ENCODE measurements at places on chromosomes 7 and 10.
A peak's percentile ranks its signal among the peaks of the same experiment; 100 is the strongest.

DNA sequence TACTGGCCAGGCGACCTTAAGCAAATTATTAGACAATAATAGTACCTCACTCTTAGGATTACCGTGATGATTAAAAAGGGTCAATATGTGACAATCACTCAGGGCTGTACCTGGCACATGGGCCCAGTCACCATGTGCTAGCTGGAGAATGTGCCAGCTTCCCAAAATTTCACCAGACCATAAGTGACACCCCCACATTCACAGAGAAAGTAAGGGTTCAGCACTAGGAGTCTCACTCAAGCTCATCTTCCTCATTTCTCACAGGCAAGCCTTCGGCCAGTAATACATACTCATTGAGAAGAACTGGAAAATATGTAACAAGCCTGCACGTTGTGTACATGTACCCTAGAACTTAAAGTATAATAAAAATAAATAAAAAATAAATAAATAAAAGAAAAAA is 22.4 kb upstream of the C10orf71 start:
- no peak for DNase-seq

DNA sequence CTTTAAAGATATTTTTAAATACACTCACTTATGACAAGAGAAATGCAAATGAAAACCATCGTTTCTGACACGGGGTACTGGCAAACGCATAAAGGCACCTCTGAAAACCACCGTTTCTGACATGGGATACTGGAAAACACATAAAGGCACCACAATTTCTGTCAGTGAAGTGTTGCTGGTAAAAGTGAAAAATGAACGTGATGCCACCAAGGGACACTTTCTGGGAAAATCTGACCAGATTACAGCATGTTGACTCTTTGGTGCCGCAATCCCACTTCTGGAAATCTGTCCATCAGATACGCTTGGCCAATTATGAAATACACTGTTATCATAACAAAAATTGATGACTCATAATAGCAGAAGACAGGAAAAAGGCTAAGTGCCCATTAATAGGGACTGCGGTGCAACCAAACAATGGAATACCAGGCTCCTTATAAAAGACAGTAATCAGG is 131.7 kb downstream of the ZMYND11 start:
- no peak for DNase-seq

- no peak for DNase-seq
Observed at GRCh38 chr10:24694086-24694485, 29.6 kb downstream of the ARHGAP21 start.

GRCh38 chr7:82904871-82905270 is 257.8 kb downstream of the PCLO start:
- no peak for DNase-seq

DNA sequence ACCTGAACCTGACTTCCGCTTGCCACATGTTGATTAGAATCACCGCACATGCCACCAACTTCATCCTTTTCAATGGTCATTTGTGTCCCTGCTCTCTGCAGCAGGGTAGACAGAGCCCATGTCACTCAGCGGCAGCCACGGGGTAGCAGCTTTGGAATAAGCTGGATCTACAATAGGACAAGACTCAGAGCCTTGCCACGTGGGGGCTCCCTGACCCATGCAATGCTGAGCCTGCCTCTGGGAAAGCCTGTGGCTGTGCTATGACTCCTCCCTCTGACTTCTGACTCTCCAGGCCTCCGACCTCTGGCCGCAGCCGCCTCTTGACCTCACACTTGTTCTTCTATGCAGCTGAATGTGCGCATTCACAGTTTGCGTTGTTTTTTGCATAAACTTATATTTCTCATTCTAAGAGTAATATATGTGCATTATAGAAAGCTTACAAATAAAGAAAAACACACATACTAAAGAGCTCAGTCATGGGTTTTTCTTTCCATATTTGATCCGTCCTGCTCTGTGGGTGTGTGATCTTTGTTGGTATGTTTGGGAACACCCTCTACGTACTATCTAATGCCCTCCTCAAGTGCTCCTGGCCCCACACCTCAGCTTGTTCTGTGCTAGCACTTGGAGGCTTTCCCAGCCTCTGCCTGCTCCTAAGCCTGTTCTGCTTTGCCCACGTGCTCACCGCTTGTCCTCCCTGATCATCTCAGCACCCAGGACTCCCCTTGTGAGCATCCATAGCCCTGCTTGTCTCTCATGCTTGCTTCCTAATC is 198.0 kb upstream of the MKI67 start:
- DNase-seq, result no peak

GRCh38 chr7:50782375-50783208 is at the start of gene GRB10:
Gene GRB10, minus strand, starts transcription at chr7:50782896. Its CDS starts 50,574 bp downstream, at chr7:50732322.
- no peak for DNase-seq

GRCh38 chr10:79939969-79940368 is 8.9 kb downstream of the SFTPD start:
- DNase-seq, result no peak

GRCh38 chr10:35545878-35546590 is 59.1 kb upstream of the GJD4 start:
- peak; percentile 10 for DNase-seq

GRCh38 chr10:51585742-51586141 is 113.7 kb downstream of the CSTF2T start:
- DNase-seq, result no peak

- DNase-seq, result no peak
Observed at GRCh38 chr7:152923711-152924110, 164.2 kb downstream of the ACTR3B start.

GRCh38 chr10:125846894-125847293 is 23.5 kb downstream of the BCCIP start:
- DNase-seq, result no peak

DNA sequence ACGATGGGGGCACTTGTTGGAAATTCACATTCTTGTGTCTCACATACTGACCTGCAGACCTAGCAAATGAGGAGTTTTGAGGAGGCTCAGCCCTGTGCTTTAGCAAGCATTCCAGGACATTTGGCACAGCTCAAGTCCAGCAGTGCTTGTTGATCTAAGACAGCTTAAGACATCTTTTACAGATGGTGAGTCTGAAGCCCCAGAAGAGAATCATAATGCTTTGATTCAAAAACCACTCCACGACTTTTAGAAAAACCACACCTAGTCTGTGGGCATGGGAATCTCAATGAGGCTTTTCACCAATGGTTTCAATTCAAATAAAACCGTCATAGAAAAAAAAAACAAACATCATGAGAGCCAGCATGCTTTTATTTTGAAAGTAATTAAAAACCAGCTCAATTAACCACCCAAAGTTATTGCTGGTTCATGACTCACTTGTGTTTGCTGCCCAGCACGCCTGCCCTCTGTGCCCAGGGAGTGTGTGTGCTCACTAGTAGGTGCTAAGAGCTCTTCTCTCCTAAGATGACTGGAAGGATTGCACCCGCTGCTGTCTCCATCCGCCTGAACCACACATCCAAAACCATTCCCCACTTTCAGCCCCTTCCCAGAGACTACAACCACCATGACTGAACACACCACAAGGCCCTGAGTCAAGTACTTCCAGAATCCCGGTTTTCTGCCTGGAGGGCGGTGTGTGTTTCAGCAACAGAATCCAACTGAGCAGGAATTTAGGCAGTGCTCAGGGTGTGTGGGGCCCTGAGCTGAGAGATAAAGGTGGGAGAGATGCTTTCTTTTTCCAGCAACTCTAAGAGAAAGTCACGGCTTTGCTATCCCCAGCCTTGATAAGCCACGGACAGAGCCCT is 130.2 kb upstream of the ADAM12 start:
- no peak for DNase-seq

DNA sequence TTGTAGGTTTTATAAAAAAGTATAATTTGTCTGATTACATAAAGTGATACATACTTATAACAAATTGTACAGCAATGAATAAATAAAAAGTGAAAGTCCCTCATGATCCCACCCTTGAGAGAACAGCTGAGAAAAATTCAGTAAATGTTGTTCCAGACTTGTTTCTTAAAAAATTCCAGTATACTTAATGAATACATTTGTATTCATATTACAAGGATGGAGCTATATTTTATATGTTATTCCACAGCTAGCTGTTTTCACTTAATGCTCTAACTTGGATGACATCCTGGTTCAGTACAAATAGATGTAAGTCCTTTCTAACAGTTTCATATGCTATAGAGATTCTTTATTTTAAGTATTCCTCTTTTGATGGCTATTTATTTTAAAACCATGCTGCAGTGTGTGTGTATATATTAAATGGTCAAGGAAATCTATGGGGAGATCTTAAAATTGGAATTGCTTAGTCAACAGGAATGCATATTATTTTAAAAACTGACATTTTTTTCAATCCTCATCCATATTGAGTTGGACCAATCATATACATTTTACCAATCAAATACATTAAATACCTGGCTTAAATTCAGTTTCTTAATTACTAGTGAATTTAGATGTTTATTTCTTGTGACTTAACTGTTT is 8.9 kb downstream of the STAMBPL1 start:
- no peak for DNase-seq

DNA sequence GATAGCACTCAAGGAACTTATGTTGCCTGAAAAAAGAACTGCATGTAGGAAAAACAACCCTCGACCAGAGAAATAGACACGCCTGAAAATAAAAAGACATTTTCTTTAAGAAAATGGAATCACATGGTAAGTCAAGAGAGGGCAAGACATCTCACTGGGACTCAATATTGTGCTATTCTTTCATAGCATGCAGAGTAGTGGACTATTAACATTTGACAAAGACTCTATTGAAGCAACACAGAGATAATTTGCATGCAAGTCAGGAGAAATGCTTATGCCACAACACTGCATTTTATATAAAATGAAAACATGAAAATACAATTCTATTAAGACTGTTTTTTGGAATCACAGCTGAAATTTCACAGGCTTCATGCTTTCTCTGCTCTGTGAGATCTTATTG is 77.9 kb upstream of the RHOBTB1 start:
- no peak for DNase-seq

GRCh38 chr10:130036296-130037065 is 72.4 kb upstream of the EBF3 start:
- no peak for DNase-seq

- DNase-seq, result no peak
Observed at GRCh38 chr7:1598286-1598685, 28.5 kb upstream of the PSMG3 start.

DNA sequence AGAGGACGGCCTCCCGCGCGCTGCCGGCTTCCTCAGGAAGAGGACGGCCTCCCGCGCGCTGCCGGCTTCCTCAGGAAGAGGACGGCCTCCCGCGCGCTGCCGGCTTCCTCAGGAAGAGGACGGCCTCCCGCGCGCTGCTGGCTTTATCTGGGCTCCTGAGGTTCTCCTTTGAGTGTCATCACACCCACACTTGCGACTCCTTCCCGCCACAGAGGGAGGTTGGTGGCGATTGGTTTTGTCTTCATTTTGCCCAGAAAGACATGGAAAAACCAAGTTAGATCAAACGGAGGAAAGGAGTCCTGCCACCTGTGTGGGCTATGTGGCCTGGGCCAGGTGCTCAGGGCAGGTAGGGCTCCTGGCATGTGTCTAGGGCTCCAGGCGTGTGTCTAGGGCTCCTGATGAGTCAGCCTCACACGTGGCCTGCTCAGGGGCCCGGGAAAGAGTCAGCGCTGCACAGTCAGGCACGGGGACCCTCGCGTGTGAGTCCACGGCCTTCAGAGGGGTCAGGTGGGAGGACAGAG is 138.0 kb downstream of the VIPR2 start:
- DNase-seq, result no peak

Measured in right renal pelvis (tissue), 4 donors.